ENCODE measurements at places on chromosomes 6 and 20.

- DNase-seq, result no peak
Observed at GRCh38 chr20:51446656-51447055, 95.9 kb downstream of the NFATC2 start.

DNA sequence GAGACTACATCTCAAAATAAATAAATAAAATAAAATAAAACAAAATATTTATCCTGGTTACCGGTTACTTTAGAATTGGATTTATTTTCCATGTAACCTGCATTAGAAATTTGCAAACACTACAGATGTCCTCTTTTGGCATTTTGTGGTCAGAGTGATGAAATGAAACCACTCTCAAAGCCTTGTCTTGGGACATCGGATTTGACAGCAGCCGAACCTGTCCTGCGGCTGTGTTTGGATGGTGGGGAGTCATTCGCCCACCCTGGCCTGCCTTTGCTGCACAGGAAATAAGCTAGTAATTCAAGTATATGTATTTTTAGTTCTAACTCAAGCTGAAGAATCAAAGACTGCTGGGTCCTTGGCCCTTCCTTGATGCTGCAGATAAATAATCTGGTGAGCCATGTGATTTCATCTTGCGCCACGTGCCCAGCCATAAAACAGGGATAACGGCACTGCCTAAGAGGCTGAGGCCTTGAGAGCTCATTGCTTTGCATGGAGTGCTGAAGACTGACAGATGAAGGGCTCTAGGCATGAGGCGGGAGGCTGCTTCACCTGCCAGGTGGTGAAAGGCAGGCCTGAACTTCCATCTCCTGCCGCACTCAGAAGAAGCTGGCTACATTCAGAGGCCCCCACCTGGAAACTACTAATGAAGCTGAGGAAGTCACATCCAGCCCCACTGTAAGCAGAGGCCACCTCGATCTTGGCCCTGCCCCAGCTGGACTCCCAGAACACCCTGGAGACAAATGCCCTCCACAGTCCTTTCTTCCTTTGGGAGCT is 76.9 kb downstream of the NOL4L start:
- DNase-seq, result no peak

- peak; percentile 2 for DNase-seq
Observed at GRCh38 chr6:39092124-39092523, 22.9 kb downstream of the SAYSD1 start.

- no peak for DNase-seq
Observed at GRCh38 chr6:35181933-35182612, 31.7 kb upstream of the SCUBE3 start.

DNA sequence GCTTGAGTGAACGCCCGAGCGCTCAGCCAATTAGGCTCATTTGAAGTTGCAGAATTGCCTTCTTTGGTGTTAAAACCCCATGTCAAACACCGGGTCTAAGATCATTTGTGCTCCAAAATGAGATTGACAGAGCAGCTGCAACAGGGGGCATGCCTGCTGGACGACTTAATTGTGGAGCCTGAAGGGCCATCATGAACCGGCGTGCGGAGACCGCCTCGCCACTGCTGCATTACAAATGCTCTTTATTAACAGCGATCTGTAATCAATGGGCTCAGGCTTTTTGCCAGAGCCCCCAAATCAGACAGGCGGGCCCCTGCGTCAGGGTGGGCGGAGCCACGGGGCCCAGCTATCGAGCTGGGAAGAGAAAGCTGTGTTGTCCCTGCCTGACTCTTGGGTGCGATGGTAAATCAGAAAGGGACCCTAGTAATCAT is 183.2 kb downstream of the SIM1 start:
- no peak for DNase-seq

- peak; percentile 23 for DNase-seq
Observed at GRCh38 chr6:53979468-53980067, 131.7 kb upstream of the MLIP start.

DNA sequence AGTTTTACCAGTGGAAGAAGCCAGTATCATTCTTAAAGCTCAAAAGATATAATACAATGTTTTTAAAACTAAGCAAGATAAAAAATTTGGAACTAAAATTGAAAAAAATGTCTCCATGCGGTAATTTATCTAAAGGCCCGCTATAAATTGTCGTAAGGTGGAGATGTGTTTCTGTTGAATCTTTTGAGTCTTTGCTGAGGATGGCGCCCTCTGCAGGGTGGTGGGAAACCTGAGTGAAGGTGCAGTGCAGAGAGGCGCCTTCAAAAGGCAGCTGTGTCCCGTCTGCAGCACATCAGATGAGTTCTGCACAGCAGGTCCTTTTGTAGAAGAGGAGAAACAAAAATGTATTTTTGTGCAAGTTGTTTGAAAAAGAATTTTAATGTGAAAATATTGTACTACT is 29.4 kb upstream of the KIF25 start:
- peak; percentile 5 for DNase-seq

DNA sequence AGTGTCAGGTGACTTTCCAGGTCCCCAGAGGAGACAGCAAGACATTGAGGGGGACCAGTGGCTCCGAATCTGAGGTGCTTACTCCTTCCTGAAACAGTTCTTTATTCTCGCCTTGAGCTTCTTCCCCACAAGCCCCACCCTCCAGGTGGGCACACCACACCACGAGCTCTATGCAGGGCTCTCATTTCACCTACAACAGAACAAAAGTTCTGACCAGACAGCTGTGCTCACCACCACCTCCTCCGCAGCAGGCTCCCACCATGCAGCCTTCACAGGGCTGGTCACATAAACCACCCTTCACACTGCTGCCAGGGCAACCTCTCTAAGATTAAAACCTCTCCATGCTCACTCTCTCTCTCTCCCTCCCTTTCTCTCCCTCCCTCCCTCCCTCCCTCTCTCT is 384.5 kb upstream of the ARID1B start:
- DNase-seq, result no peak

GRCh38 chr6:21970569-21971300 is 326.1 kb downstream of the PRL start:
- DNase-seq, result no peak

DNA sequence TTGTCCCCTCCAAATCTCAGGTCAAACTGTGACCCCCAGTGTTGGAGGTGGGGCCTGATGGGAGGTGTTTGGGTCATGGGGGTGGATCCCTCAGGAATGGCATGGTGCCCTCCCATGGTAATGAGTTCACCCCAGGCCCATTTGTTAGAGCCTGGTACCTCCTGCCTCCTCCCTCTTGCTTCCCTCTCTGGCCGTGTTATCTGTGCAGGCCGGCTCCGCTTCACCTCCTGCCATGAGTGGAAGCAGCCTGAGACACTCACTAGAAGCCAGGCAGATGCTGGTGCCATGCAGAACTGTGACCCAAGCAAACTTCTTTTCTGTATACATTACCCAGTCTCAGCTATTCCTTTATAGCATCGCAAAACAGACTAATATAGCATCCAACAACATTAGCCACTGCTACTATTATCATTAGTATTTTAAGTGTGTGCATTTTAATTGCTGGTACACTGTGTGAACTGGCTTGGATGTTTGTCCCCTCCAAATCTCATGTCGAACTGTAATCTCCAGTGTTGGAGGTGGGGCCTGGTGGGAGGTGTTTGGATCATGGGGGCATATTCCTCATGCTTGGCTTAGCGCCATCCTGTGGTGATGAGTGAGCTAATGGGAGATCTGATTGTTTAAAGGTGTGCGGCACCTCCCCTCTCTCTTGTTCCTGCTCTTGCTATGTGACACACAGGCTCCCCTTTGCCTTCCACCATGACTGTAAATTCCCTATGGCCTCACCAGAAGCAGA is 12.2 kb upstream of the OSER1 start:
- no peak for DNase-seq

DNA sequence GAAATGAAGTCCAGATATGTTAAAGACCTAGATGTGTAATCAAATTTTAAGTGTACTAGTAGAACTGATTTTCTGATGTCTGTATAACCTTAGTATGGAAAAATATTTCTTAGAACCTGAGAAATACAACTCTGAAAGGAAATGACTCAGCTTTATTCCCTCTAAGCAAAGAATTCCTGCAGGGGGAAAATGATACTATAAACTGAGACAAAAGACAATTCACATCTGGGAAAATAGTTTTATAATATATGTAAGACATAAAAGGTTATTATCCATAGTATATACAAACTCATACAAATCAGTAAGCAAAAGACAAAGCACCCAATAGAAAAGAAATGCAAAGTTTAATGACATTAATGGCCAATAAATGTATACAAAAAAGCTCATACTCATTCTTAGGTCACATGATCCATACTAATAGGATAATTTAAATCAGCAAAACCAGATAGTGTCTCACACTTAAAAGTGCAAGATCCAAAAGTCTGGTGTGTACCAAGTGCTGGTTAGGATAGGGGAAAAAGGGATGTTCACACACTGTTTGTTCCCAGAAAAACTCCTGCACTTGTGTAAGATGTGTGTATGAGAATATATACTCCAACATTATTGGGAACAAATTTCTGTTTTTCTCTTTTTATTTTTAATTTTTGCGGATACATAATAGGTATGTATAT is 22.6 kb downstream of the RNF217 start:
- DNase-seq, result no peak

DNA sequence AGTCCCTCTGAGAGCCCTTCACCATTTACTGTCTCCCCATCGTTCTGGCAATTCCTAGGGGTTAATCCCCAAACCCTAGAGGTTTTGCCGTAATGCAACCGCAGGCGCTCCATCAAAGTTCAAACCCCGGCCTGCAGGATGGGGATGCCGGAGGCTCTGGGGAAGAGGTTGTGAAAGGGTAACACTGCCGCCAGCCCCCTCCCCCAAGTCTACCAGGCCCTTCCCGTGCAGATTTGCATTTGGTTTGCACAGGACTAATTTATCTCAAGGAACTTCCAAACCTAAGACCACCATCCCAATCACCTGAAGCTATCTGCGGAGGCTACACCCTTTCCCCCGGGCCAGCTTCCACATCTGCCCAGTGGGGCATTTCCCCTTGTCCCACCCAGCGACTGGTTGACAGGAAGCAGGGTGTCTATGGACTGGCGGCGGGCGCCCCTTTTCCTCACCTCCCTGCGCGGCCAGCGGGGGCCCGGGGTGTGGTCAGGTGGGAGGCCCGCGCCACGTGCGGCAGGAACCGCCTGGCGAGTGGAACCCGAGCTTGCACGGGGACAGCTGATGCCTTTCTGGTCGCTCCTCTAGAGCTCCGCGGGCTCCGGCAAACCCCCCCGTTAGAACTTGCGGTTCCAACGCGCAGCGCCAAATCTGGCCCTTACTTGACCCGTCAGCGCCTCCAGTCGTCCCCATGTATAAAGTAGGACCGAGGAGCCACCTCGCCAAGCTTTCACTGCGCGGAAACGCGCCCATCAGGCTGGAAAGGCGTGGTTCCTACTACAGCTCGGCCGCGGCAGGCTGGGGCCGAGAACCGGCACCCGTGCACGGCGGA is 9.4 kb upstream of the SLC4A11 start:
- DNase-seq, result no peak

DNA sequence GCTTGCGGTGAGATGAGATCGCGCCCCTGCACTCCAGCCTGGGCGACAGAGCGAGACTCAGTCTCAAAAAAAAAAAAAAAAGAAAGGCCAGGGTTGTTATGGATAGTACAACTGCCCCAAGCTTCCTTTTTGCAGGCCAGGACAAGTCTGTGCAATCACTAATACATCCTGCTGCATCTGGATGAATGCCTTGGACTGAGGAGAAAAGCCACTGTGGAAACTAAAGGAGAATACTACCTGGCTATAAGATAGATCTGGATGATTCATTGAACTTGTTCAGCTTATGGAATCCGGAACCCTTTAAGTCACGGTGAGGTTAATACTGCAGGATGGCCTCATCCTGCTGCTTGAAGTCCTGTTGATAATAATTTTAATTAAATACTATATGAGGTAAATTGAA is 278.2 kb downstream of the TFAP2A start:
- DNase-seq, result no peak

DNA sequence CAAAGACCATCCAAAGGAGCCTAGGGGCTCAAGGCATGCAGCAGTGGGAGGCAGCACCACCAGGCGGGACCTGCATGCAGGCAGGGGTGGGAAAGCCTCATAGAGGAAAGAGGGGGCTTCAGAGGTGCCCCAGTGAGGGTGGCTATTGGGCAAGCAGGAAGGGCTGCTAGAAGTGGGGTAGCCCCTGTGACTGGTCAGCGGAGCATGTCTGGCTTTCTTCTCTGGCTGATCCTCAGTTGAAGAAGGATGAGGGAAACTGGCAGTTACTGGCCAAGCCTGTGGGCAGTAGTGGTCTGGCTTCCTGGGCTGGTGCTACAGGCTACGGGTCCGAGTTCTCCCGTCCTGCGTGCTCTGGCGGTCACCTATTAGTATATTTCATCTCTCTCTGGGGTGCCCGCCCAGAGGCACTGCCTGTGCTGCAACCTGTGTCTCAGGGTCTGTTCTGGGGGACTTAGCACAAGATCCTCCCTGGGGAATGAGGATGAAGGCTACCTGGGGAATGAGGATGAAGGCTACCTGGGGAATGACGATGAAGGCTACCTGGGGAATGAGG is 35.9 kb upstream of the CST7 start:
- no peak for DNase-seq

- DNase-seq, result peak; percentile 39
Observed at GRCh38 chr6:51959744-51960383, 127.5 kb downstream of the PKHD1 start.

DNA sequence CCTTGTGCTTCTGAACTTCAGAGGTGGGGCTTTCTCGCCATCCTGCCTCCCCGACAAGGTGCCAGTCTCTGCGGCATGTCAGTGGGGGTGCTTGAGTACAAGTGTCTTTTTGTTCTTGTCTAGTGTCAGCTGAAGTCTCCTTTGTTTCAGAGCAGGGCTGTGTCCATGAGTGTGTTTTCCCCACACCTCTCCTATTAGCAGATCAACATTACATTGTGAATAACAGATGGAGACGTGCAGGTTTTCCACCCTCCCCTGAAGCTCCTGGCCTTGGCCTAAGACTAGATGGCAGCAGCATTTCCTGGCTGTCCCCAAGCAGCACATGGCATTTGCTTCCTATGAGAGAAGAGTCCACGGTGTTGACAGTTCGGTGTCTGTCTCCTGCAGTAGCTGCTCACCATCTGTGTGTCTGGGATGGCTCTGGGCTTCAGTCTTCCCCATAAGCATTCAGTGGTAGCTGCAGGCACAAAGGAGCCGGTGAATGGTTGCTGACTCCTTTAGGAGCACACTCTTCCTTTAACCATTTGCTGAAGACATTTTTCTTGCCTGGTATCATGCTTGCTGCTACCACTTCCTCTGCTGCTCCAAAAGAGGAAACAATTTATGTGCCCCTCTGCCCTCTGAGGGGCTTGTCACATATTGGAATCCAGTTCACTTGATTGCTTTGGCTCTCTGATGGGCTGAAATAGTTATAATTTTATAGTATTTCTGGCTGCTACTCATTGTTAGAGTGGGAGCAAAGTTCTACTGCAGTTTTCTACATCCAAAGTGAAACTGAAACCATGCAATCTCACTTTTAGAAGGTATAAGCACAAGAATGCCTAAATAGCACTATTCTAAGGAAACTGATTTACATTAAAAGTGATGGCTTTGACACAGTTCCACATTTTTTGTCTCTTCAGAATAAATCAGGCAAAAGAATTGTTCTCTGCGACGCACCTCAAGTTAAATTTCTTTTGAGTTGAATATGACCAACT is 913.0 kb downstream of the C6orf118 start:
- no peak for DNase-seq

GRCh38 chr6:48151142-48151541 is 40.1 kb upstream of the PTCHD4 start:
- DNase-seq, result no peak

Measured in NCI-H2081 (cell line).